Activated CD4-positive, alpha-beta T cell treated with anti-CD3 and anti-CD28 coated beads, Interleukin-2, amount 50 U/mL, for 4 hours (primary cell): ENCODE measurements at places on chromosomes 1 and 21.

DNA sequence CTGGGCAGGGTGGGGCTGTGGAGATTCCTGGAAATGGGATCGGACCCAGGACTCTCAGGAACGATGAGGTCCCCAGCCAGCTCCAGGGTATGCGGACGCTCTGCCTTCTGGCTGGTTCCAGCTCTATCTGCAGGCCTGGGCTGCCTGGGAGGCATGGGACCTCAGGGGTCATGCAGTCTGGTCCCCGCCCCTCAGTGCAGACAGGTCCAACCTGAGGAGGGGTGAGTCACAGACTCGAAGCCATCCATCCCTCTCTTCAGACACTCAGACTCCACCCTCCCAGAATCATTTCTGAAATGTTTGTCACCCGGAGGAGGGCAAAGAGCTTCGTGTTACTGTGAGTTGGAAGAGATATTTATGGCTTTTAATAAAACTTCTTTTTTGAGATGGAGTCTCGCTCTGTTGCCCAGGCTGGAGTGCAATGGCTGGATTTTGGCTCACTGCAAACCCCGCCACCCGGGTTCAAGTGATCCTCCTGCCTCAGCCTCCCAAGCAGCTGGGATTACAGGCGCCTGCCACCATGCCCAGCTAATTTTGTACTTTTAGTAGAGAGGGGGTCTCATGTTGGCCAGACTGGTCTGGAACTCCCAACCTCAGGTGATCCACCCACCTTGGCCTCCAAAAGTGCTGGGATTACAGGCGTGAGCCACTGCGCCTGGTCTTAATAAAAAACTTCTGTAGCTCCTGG lies 5.9 kb upstream of the MYOM3 start:
- no peak for DNase-seq

GRCh38 chr1:170318736-170319135 lies 173.0 kb downstream of the NTMT2 start:
- no peak for DNase-seq

DNA sequence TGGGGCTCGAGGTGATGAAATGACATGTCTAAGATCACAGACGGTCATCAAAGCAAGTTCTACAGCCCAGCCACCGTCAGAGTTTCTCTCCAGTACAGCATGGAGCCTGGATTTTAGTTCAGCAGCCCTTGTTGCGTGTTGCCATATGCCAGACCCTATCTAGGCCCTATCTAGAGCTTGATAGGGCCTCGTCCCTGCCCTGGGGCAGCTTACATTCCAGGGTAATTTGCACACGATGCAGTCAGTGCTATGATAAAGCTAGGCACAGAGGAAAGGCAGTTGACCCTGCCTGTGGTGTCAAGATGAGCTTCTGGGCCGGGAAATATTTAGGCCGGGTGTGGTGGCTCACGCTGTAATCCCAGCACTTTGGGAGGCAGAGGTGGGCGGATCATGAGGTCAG lies 18.9 kb downstream of the ETV3L start:
- DNase-seq, result no peak

DNA sequence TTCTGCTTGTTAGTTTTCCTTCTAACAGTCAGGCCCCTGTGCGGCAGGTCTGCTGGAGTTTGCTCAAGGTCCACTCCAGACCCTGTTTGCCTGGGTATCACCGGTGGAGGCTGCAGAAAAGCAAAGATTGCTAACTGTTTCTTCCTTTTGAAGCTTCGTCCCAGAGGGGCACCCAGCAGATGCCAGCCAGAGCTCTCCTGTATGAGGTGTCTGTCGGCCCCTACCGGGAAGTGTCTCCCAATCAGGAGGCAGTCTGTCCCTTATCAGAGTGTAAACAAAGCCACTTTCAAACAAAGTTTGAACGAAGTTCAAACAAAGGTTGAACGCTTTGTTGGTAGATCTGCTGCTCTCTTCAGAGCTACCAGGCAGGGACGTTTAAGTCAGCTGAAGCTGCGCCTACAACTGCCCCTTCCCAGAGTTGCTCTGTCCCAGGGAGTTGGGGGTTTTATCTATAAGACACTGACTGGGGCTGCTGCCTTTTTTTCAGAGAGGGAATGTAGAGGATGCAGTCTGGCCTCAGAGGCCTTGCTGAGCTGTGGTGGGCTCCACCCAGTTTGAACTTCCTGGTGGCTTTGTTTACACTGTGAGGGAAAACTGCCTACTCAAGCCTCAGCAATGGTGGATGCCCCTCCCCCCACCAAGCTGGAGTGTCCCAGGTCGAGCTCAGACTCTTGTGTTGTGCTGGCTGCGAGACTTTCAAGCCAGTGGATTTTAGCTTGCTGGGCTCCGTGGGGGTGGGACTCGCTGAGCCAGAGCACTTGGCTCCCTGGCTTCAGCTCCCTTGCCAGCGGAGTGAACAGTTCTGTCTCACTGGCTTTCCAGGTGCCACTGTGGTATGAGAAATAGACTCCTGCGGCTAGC lies 401.8 kb downstream of the SRGAP2C start:
- no peak for DNase-seq

GRCh38 chr1:8047686-8048445 lies 21.8 kb upstream of the ERRFI1 start:
- no peak for DNase-seq

DNA sequence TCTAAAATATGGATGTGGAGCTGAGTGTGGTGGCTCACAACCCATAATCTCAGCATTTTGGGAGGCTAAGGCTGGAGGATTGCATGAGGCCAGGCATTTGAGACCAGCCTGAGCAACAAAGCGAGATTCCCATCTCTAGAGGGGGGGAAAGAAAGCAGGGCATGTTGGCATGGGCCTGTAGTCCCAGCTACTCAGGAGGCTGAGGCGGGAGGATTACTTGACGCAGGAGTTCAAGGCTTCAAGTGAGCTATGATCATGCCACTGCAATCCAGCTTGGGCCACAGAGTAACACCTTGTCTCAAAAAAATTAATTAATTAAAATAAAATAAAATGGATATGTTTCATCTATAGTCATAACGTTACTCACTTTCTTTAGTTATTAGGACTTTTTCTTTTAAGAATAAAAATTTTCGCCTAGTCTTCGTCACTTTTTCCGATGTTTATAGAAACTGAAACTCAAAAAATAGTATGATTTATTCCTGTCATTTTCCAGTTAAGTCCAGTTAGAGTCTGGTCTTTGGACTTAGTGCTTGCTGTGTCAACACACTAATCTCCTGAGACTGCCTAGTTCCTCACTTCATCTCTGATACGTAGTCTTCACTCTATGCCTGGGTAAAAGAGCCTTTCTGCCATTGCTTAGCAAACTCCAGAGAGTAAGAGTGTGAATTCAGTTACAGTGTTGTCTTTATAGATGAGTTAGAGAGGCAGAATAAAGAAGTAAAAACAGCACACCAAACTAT lies 28.0 kb downstream of the IARS2 start:
- DNase-seq, result no peak

- DNase-seq, result no peak
These were observed 28.4 kb downstream of the TRIM45 start for GRCh38 chr1:117093091-117093534.

DNA sequence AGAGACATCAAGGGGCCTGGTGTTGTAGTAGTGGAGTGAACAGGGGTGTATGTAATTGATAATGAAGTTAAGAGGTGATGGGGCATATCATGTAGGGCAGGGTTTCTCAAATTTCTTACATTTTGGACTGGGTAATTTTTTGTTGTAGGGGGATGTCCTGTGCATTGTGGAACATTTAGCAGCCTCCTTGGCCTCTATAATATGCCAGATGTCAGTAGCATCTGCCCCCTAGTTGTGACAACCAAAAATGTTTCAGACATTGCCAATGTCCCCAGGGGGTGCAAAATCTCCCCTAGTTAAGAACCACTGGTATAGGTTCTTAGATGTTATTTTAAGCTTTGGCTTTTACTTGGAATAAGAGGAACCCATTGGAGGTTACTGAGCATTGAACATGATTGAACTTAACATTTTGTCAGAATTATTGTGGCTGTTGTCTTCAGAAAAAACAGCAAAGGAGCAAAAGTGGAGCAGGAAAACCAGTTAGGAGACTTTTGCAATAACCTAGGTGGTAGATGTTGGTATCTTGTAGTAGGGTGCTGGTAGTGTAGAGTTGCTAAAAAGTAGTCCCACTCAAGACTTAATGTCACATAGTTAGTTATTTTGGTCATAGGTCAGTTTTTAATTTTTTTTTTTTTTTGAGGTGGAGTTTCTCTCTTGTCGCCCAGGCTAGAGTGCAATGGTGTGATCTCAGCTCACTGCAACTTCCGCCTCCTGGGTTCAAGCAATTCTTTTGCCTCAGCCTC lies 6.2 kb downstream of the ZNF326 start:
- no peak for DNase-seq

- DNase-seq, result no peak
These were observed 16.9 kb downstream of the MTARC1 start for GRCh38 chr1:220803401-220804201.

DNA sequence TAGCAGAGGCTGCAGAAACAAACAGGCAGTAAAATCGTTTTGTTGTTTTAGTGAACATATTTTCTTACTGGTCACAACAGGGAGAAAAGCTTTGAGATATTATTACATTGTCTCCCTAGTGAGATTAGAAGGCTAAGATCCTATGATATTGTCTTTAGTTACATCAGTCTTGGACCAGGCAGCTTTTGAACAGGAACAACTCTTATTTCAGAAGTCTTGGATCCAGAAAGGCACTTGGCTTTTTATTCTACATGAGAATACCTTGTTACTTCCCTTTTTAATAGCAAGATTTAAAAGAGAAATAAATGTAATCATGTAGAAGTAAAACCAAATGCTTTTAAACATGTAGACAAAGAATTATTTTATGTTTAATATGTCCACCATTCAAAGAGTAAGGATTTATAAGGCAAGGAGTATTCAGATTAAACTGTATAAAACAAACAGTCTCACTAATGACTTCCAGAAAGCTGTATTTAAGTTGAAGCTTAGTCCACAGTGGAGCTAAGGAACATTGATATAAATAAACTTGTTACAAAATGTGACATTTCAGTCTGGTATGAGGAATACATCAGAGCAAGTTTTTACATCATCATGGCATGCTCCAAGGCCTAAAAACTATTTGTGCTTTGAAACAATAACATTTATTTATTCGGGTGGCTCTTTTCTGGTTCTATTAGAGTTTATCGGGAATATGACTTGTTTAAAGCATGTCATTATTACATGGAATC lies 72.2 kb downstream of the PHTF1 start:
- DNase-seq, result no peak

GRCh38 chr1:203306965-203307541 lies 1.7 kb downstream of the BTG2 start:
- DNase-seq, result no peak

- no peak for DNase-seq
These were observed 36.9 kb upstream of the GPR37L1 start for GRCh38 chr1:202085682-202086373.

DNA sequence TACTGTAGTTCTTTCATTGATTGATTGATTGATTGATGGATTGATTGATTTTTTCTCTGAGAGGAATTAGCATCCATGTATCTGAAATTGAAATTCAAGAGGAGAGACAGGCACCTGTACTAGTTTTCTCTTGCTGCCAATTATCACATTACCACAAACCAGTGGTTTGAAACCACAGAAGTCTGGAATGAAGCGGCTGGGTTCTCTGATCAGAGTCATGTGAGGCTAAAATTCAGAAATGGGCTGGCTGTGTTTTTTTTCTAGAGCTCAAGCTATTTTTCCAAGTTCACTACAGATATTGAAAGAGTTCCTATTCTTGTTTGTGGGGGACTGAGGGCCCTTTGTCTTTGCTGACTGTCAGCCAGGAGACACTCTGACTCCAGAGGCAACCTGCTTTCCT lies 10.0 kb downstream of the NBPF3 start:
- DNase-seq, result no peak

DNA sequence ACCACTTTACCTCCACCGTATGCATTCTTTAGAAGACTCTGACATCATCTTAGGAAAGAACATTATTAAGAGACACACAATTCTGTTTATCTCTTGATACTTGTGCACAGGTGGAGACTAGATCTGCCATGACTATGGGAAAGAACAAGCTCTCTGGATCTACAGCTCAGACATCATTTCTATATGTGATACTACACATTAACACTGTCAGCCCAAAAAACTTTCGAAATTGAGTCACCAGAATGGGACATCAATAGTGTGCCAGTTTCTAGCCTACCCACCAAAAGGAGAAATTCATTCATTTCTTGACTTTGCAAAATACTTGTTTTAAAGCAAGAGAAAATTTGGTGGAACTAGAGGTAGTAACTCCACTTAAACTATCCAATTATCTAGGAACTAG lies 6.0 kb upstream of the EVI5 start:
- DNase-seq, result no peak

DNA sequence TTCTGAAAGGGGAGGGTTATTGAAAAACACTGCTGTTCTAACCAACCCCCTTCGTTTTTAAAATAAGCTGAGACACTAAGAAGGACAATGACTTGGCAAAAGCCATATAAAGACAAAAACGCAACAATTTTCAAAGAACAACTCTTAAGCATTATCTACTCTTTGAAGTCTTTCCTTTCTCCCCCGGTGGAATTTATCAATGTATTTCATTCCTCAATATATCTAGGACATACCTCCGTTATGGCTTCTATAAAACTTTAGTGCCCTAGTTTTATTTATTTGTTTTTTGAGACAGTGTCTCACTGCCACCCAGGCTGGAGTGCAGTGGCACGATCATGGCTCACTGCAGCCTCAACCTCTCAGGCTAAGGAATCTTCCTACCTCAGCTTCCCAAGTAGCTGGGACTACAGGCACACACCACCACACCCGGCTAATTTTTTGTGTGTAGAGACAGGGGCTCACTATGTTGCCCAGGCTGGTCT lies 3.2 kb downstream of the NRDC start:
- DNase-seq, result no peak

DNA sequence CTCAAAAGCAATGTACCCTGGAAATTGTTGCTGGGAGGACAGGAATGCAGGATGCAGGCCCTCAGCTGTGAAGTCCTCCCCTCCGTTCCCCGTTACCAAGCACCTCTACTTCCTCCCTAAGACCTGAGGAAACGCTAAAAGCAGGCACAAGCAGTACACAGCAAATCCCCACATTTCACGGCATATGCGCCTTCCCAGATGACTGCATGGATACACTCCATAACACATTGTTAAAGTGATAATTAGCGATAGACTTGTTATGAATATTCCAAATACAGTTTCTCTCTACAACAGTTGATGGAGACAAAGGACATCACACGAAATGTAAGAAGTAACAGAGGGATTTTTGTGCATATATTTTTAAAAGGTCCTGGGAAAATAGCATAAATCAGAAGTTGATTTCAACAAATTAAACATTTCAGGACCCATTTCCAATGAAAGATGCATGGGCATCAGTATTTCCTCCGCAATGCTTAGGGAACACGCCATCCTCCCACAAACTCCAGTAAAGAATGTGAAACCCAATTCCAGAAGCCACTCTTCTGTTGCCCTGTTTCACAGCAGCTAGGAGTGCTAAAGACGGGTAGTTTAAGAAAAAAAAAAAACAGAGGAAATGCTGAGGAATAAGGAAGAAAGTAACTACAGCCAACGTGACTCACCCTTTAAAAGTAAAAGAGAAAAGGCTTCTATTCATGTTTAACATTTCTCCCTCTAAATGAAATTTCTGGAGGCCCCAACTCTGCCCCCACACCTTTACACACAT lies 75.5 kb downstream of the HIVEP3 start:
- no peak for DNase-seq

DNA sequence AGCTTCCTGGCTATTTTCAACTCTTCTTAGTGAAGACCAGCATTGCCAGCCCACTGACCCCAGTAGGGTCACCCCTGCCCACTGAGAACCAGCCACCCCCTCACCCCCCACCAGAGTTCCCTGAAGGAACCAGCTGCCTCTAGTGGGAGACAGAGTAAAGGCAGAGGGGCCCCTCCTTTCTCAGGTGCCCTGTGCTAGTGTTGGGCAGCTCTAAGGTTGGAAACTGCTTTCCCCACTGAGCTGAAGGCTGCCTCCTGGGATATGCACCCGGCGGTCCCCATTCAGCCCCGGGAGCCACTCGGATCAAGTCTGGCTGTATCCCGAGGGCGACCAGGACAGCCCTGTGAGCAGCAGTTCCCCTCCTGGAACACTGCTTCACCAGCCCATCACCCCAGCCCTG lies 111.0 kb downstream of the PGBD5 start:
- DNase-seq, result no peak
